Neural crest cell (in vitro differentiated cells): ENCODE measurements at places on chromosomes 7 and 10. TPM values are rescaled to one million over a fixed set of nuclear protein-coding genes. Genes with fewer than 3 reads are reported as not detected.

The HOXA11 gene
- total RNA-seq, result not detected in 2 replicates

The OIT3 gene
- 0.09 TPM in 1 of 2 replicates, not detected in the other for total RNA-seq

The ARHGEF35 gene
- 0.89 and 1.2 TPM in 2 replicates for total RNA-seq

The ENO4 gene
- 0.37 and 1.1 TPM in 2 replicates for total RNA-seq
